ENCODE measurements at places on chromosomes 5 and 9. TPM values are rescaled to one million over a fixed set of nuclear protein-coding genes. Genes with fewer than 3 reads are reported as not detected.

ZDHHC12 gene
- total RNA-seq: 32.8 TPM

CCDC187 gene
- not detected for total RNA-seq

WHRN gene
- total RNA-seq: 7.4 TPM

TPPP gene
- total RNA-seq: 0.65 TPM

COL15A1 gene
- total RNA-seq: 0.08 TPM

DEPDC1B gene
- 67.4 TPM for total RNA-seq

SLC25A2 gene
- not detected for total RNA-seq

NMUR2 gene
- total RNA-seq: not detected

- H3K36me3 ChIP-seq: no peaks in the 10 kb centered on the region
- no peaks in the 10 kb centered on the region for H3K27me3 ChIP-seq
- H3K27ac ChIP-seq: no peak overlapping the region
- no peak for DNase-seq
- no peaks in the 10 kb centered on the region for H3K4me1 ChIP-seq
- H3K4me3 ChIP-seq: no peak overlapping the region
These were observed 270.7 kb upstream of the WWC1 start for GRCh38 chr5:168020542-168021294.

DNA sequence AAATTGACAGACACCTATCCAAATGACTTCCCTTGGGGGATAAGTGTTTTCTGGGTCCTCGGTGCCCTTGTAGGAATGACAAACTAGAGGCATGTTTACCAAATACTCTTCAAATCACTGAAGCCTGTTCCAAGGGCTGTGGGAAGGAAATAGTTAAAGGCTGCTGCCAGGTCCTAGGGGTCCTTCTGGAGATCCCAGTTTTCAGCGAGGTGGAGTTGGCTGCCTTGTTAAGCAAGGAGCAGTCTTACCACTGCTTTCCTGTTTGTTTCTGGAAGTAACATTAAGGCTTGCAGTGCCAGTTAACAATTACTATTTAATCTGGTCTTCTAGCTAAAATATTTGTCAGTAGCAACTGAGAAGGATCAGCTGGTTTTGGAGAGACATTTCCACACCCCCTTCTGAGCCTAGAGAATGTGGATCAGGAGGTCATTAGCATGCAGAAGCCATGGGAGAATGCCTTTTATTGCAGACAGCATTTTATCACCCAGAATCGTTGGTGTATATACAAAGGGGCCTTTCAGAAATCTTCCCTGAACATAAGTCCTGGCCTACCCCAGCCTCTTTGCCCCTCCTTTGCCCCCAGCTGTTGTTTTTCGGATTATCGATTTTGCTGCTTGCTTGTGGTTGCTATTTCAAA is 238.8 kb downstream of the DMAC1 start:
- DNase-seq: no peak
- no peaks in the 10 kb centered on the region for H3K4me1 ChIP-seq
- H3K27me3 ChIP-seq: no peaks in the 10 kb centered on the region

GRCh38 chr5:86679529-86679928 is 61.8 kb downstream of the COX7C start:
- H3K4me3 ChIP-seq: no peak overlapping the region
- no peaks in the 10 kb centered on the region for H3K36me3 ChIP-seq
- H3K27me3 ChIP-seq: no peaks in the 10 kb centered on the region
- H3K4me1 ChIP-seq: no peaks in the 10 kb centered on the region
- no peak overlapping the region for H3K27ac ChIP-seq
- no peak for DNase-seq

DNA sequence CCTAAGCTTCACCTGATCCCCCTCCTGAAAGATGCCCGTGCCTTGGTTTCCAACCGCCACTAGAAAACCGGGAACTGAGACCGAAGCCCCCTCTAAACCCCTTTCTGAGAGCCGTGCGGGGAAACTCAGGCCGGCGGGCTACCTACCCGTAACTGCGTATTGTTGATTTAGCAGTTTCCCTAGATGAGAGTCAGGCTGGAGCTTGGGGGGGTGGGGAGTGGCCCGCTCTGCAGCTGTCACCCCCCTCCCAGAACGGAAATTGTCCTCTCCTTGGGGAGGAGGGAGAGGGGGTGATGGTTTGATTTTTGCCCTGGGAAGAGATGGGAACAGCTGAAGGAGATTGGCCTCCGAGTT is 2.5 kb downstream of the CXXC5 start:
- H3K4me1 ChIP-seq: peaks cover 20% of the 10 kb centered on the region
- H3K36me3 ChIP-seq: no peaks in the 10 kb centered on the region
- peaks cover 12% of the 10 kb centered on the region for H3K27me3 ChIP-seq
- H3K4me3 ChIP-seq: peak overlapping the region; percentile 90
- no peak overlapping the region for H3K27ac ChIP-seq

DNA sequence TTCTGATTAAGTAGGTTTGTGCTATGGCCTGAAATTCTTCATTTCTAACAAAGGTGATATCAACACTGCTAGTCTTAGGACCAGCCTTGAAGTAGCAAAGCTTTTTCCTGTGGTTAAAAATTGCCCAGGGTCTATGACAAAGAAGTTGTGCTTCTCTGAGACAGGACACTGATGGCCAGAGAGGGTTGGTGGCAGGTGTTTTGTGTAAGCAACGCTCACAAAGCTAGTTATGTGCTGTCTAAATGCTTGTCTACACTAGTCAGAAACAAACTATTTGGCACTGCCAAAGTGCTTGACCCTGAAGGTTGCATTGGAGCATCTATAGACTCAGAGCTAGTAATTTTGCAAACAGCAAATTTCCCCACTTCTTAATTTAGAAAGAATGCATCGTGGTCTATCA is 44.1 kb upstream of the SELENOP start:
- no peak for DNase-seq
- no peaks in the 10 kb centered on the region for H3K4me1 ChIP-seq
- no peak overlapping the region for H3K4me3 ChIP-seq

- H3K36me3 ChIP-seq: no peaks in the 10 kb centered on the region
- H3K27ac ChIP-seq: no peak overlapping the region
- H3K4me1 ChIP-seq: no peaks in the 10 kb centered on the region
- no peak overlapping the region for H3K4me3 ChIP-seq
These were observed 77.6 kb downstream of the ADAMTS2 start for GRCh38 chr5:179267671-179268083.

- H3K36me3 ChIP-seq: no peaks in the 10 kb centered on the region
- H3K4me1 ChIP-seq: no peaks in the 10 kb centered on the region
- peaks cover 8% of the 10 kb centered on the region for H3K27me3 ChIP-seq
- peak within 1 kb of the TSS; percentile 50 for H3K4me3 ChIP-seq
These were observed at the start of gene GPX3 for GRCh38 chr5:151020304-151021110. TSS of gene GPX3 (plus strand) at chr5:151020591. CDS start at chr5:151020655, 64 bp downstream.

GRCh38 chr5:168427224-168427623 is 59.0 kb upstream of the RARS1 start:
- no peak overlapping the region for H3K4me3 ChIP-seq
- H3K36me3 ChIP-seq: peaks cover 37% of the 10 kb centered on the region
- DNase-seq: no peak
- no peaks in the 10 kb centered on the region for H3K27me3 ChIP-seq
- H3K27ac ChIP-seq: no peak overlapping the region

DNA sequence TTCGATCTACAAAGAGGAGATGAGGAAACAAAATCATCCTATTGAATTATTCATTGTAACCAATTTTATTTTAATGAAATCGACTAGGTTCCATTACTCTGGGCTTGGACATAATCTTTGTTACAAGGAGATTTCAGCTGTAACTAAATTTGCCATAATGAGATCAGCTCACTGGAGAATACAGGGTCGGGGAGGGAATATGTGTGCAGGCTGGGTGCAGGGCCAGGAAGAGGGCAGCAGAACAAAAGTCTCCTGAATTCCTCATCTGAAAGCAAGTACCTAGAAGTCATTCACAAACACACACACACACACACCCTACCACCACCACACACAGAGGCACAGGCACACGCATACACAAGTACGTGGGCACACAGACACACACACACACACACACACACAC is 151.2 kb downstream of the PAPPA start:
- H3K27me3 ChIP-seq: peaks cover 2% of the 10 kb centered on the region
- H3K36me3 ChIP-seq: no peaks in the 10 kb centered on the region
- no peak for DNase-seq
- H3K4me3 ChIP-seq: no peak overlapping the region
- no peak overlapping the region for H3K27ac ChIP-seq
- no peaks in the 10 kb centered on the region for H3K4me1 ChIP-seq

DNA sequence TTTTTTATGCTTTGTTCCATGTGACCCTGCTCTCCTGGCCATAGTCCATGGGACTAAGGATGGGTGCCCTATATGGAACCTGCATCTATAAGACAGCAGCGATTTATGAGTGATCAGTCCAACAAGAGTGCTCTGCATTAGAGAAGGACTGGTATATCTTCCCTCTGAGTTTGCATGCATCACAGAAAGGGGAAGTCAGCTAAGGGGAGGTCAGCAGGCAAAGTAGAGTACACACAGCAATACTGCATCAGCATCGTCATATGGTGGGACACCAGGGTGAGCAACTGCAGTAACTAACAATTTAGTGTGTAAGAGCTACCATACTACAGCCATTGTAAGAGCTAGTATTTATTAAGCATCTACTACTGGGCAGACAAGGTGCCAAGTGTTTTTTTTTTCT is 311.3 kb downstream of the NDUFS4 start:
- no peak overlapping the region for H3K4me3 ChIP-seq
- H3K36me3 ChIP-seq: peaks cover 7% of the 10 kb centered on the region
- no peaks in the 10 kb centered on the region for H3K4me1 ChIP-seq
- DNase-seq: no peak

DNA sequence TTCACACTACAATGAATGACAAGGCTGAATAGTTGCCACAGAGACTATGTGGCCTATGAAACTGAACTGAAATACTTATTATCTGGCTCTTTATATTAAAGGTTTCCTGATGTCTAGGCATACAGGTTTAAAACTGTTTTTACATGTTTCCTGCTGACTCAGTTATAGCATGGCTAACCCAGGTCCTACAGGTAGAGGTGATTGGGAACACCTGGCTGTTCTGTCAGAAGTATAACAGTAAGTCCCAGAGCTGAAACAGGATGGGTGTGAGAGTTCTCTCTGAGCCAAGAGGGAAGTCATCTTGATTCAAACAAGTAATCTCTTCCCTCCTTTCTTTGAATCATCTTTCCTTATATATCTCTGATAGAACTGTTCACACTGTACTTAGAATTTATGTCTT is 4.9 kb upstream of the ADGRV1 start:
- DNase-seq: no peak
- H3K4me3 ChIP-seq: no peak overlapping the region
- peaks cover 6% of the 10 kb centered on the region for H3K4me1 ChIP-seq
- no peak overlapping the region for H3K27ac ChIP-seq
- no peaks in the 10 kb centered on the region for H3K27me3 ChIP-seq

- no peaks in the 10 kb centered on the region for H3K4me1 ChIP-seq
- no peak for DNase-seq
- H3K4me3 ChIP-seq: no peak overlapping the region
- H3K36me3 ChIP-seq: no peaks in the 10 kb centered on the region
- H3K27ac ChIP-seq: no peak overlapping the region
- H3K27me3 ChIP-seq: no peaks in the 10 kb centered on the region
These were observed 141.3 kb upstream of the ALDH1B1 start for GRCh38 chr9:38251036-38251860.

- H3K27me3 ChIP-seq: no peaks in the 10 kb centered on the region
- H3K36me3 ChIP-seq: no peaks in the 10 kb centered on the region
- H3K27ac ChIP-seq: no peak overlapping the region
- no peak for DNase-seq
- H3K4me3 ChIP-seq: no peak overlapping the region
- H3K4me1 ChIP-seq: no peaks in the 10 kb centered on the region
These were observed 240.3 kb downstream of the CACNA1B start for GRCh38 chr9:138117836-138118235.

- no peaks in the 10 kb centered on the region for H3K36me3 ChIP-seq
- H3K4me1 ChIP-seq: no peaks in the 10 kb centered on the region
- DNase-seq: no peak
- no peak overlapping the region for H3K27ac ChIP-seq
- no peaks in the 10 kb centered on the region for H3K27me3 ChIP-seq
- H3K4me3 ChIP-seq: no peak overlapping the region
These were observed 123.5 kb upstream of the COL5A1 start for GRCh38 chr9:134518004-134518606.

- no peak overlapping the region for H3K27ac ChIP-seq
- H3K4me1 ChIP-seq: no peaks in the 10 kb centered on the region
- H3K36me3 ChIP-seq: no peaks in the 10 kb centered on the region
- H3K4me3 ChIP-seq: no peak overlapping the region
- DNase-seq: no peak
These were observed 84.3 kb upstream of the HAND1 start for GRCh38 chr5:154562244-154562880.

- H3K4me3 ChIP-seq: no peak overlapping the region
- DNase-seq: no peak
- H3K4me1 ChIP-seq: no peaks in the 10 kb centered on the region
- no peak overlapping the region for H3K27ac ChIP-seq
These were observed 446.2 kb upstream of the TRPC7 start for GRCh38 chr5:136811551-136811950.

GRCh38 chr5:150122536-150123481 is 32.8 kb downstream of the PDGFRB start:
- H3K36me3 ChIP-seq: no peaks in the 10 kb centered on the region
- H3K4me1 ChIP-seq: no peaks in the 10 kb centered on the region
- DNase-seq: no peak
- H3K27me3 ChIP-seq: no peaks in the 10 kb centered on the region

- H3K4me3 ChIP-seq: no peak overlapping the region
- H3K27me3 ChIP-seq: no peaks in the 10 kb centered on the region
- no peaks in the 10 kb centered on the region for H3K36me3 ChIP-seq
- peaks cover 2% of the 10 kb centered on the region for H3K4me1 ChIP-seq
These were observed 717.5 kb downstream of the IRX1 start for GRCh38 chr5:4313138-4313537.

DNA sequence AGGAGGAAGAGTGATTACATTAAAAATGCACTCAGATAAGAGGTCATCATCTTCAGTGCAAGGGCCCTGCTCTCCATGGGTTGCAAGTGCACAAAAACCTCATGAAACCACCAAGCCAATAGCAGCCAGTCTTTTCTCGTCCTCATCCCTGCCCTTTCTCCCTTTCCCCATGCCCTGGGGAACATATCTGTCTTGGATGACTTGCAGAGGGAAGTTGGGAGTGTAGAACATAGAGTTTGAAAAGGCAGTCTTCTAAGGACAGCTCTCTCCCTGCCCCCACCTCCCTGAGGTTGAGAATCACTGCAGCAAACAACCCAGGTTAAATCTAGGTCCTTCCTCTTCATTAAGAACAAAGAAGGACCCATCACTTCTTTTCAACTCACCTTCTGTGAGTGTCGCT is 22.0 kb downstream of the DDX31 start:
- DNase-seq: no peak
- H3K27ac ChIP-seq: no peak overlapping the region
- no peaks in the 10 kb centered on the region for H3K4me1 ChIP-seq
- H3K4me3 ChIP-seq: no peak overlapping the region
- H3K27me3 ChIP-seq: no peaks in the 10 kb centered on the region
- peaks cover 16% of the 10 kb centered on the region for H3K36me3 ChIP-seq

Measured in H1 (cell line).